GM23338 (cell line): ENCODE measurements at places on chromosomes 7 and 10. TPM values are rescaled to one million over a fixed set of nuclear protein-coding genes. Genes with fewer than 3 reads are reported as not detected.

Gene EPHA1
- total RNA-seq, result 119 and 154 TPM in 2 replicates

Gene SLC13A1
- total RNA-seq, result not detected in 2 replicates

Gene KEL
- total RNA-seq, result 3.6 TPM in 1 of 2 replicates, not detected in the other

Gene NKX1-2
- total RNA-seq, result 37.0 and 39.4 TPM in 2 replicates

Gene BTRC
- total RNA-seq, result 14.8 and 17.5 TPM in 2 replicates

Gene HOXA7
- not detected in 2 replicates for total RNA-seq

Gene ADAM12
- 0.16 and 0.87 TPM in 2 replicates for total RNA-seq

Gene TMEM196
- not detected in 2 replicates for total RNA-seq

DNA sequence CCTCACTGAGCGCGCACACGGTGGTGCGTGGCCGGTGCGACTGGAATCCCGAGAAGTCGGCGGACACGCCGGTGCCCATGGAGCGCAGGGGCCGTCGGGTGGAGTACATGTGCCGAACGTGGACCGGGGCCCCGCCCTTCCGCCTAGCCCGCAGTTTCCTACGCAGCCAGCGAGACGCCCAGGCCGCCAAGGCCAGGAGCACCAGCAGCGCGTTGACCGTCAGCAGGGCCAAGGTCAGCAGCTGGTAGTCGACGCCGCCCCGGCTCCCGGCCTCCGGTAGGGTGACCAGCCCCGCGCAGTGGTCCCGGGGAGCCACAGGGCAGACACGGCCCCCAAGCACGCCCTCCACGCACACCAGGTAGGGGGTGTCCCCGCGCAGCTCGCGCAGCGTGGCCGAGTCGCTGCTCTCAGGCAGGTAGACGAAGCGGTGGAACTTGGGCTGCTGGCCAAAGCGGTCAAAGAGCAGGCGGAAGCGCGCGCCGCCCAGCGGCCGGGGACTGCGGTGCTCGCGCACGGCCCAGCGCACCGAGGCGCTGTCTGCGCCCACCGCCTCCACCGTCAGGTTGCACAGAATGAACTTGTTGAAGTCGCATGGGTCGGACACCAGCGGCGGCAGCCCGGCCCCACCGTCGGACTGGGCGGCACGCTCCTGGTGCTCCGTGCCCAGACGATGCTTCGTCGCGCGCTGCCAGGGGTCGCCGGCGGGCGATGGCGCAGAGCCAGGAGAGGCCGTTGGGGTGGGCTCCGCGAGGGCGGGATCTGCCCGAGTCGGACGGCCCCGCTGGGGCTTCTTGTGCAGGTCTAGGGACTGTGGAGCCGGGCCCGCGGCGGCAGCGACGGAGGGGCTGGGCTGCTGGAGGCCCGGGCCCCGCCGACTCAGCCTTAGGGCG, 2.2 kb downstream of the TRIL start:
- H3K4me1 ChIP-seq, result peaks cover 18% of the 10 kb centered on the region
- DNase-seq, result peak; percentile 90
- no peaks in the 10 kb centered on the region for H3K36me3 ChIP-seq
- peak overlapping the region; percentile 70 for H3K4me3 ChIP-seq
- H3K27ac ChIP-seq, result no peak overlapping the region

- no peak overlapping the region for H3K4me3 ChIP-seq
- H3K4me1 ChIP-seq, result peaks cover 33% of the 10 kb centered on the region
- no peak overlapping the region for H3K27ac ChIP-seq
- DNase-seq, result peak; percentile 69
- no peaks in the 10 kb centered on the region for H3K27me3 ChIP-seq
Observed at GRCh38 chr10:99854860-99855259, 72.4 kb downstream of the ABCC2 start.

GRCh38 chr10:11882646-11883375, 59.7 kb downstream of the PROSER2 start:
- no peak for DNase-seq
- no peaks in the 10 kb centered on the region for H3K27me3 ChIP-seq
- no peak overlapping the region for H3K27ac ChIP-seq
- H3K4me3 ChIP-seq, result no peak overlapping the region
- no peaks in the 10 kb centered on the region for H3K36me3 ChIP-seq

DNA sequence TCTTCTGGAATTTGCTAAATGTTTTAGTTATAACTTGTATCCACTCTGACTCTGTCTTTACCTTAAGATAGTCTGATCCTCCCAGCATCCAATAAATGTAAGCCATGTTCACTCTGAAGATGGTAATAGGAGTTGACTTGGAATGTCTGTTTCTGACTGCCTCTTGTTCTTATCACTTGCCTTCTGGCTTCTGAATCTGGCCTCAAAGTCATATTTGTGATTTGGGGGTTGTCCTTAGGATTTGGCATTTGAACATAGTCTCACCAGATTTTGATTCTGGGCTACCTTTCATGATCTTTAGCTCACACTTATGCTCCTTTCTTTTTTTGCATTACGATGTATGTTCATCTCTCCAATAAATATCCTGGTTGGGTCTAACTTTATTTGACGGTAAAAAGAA, 247.0 kb downstream of the SH2D4B start:
- H3K4me3 ChIP-seq, result no peak overlapping the region
- DNase-seq, result no peak
- H3K4me1 ChIP-seq, result no peaks in the 10 kb centered on the region
- H3K36me3 ChIP-seq, result no peaks in the 10 kb centered on the region
- H3K27me3 ChIP-seq, result no peaks in the 10 kb centered on the region

DNA sequence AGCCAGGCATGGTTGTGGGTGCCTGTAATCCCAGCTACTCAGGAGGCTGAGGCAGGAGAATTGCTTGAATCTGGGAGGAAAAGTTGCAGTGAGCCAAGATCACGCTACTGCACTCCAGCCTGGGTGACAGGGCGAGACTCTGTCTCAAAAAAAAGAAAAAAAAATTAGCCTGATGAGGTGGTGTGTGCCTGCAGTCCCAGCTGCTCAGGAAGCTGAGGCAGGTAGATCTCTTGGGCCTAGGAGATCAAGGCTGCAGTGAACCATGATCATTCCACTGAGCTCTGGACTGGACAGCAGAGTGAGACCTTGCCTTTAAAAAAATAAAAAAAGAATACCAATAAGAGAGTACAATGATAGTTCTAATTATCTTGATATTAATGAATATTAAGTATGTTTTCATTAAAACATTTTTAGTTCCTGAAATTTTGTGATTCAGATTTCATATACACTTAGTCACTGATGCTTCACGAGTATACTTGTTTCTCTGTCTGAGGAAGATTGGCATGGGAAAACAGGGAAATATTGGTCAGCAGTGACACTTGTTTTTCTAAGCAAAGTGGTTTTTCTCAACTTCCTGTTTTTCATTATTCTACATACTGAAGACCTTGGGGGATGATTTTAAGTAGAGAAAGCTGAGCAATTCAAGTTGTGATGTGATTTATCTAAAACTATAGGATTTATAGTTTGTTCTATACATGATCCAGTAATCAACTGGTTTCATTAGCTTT, 76.8 kb downstream of the ADK start:
- H3K27me3 ChIP-seq, result no peaks in the 10 kb centered on the region
- H3K4me3 ChIP-seq, result no peak overlapping the region
- H3K4me1 ChIP-seq, result peaks cover 2% of the 10 kb centered on the region; the same call in 1 of the 2 replicates

GRCh38 chr7:135900065-135900546, 77.1 kb downstream of the MTPN start:
- no peak for DNase-seq
- H3K36me3 ChIP-seq, result no peaks in the 10 kb centered on the region
- H3K4me1 ChIP-seq, result no peaks in the 10 kb centered on the region
- H3K27ac ChIP-seq, result no peak overlapping the region

- no peak overlapping the region for H3K4me3 ChIP-seq
- no peaks in the 10 kb centered on the region for H3K36me3 ChIP-seq
- H3K27ac ChIP-seq, result no peak overlapping the region
- DNase-seq, result no peak
Observed at GRCh38 chr10:34400075-34400474, 415.0 kb downstream of the PARD3 start.

GRCh38 chr10:14556285-14556956, 218.3 kb downstream of the FAM107B start:
- H3K36me3 ChIP-seq, result no peaks in the 10 kb centered on the region
- peak overlapping the region; percentile 51 for H3K27ac ChIP-seq
- H3K4me1 ChIP-seq, result peaks cover 37% of the 10 kb centered on the region

DNA sequence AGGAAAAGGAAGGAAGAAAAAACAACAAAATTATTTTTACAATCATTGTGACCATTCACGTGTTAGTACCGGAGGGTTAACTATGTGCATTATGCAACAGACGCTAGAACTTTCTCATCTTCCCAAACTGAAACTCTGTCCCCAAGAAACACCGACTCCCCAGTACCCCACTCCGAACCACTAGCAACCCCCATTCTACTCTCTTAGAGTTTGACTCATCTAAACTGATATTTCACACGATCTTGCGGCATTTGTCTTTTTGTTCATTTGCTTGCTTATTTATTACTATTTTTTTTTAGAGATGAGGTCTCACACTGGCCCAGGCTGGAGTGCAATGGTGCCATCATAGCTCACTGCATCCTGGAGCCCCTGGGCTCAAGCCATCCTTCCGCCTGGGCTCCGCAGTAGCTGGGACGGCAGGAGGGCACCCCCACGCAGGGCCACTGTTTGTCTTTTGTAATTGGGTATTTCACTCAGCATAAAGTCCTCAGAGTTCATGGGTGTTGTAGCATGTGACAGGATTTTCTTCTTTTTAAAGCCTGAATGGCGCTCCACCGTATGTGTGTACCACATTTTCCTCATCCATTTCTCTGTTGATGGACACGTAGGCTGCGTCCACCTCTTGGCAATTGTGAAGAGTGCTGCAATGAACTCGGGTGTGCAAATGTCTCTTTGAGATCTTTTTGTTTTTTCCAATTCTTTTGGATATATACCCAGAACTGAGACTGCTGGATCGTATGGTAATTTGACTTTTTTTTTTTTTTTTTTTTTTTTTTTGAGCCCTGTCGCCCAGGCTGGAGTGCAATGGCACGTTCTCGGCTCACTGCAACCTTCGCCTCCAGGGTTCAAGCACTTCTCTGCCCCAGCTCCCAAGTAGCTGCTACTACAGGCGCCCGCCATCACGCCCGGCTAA, 9.5 kb downstream of the MNX1 start:
- DNase-seq, result no peak
- H3K4me3 ChIP-seq, result peak overlapping the region; percentile 54
- peaks cover 47% of the 10 kb centered on the region for H3K4me1 ChIP-seq
- no peaks in the 10 kb centered on the region for H3K36me3 ChIP-seq

- H3K4me1 ChIP-seq, result peaks cover 5% of the 10 kb centered on the region
- no peaks in the 10 kb centered on the region for H3K36me3 ChIP-seq
- no peaks in the 10 kb centered on the region for H3K27me3 ChIP-seq
- H3K27ac ChIP-seq, result no peak overlapping the region
Observed at GRCh38 chr7:32131091-32131490, 60.9 kb upstream of the PDE1C start.
